ENCODE measurements at places on chromosomes 1 and 21.

GRCh38 chr1:53715478-53715877 lies 23.5 kb downstream of the GLIS1 start:
- no peak for DNase-seq

- DNase-seq, result no peak
These were observed 184.5 kb downstream of the TGFBR3 start for GRCh38 chr1:91701472-91701869.

- no peak for DNase-seq
These were observed 23.8 kb downstream of the FH start for GRCh38 chr1:241495741-241496140.

DNA sequence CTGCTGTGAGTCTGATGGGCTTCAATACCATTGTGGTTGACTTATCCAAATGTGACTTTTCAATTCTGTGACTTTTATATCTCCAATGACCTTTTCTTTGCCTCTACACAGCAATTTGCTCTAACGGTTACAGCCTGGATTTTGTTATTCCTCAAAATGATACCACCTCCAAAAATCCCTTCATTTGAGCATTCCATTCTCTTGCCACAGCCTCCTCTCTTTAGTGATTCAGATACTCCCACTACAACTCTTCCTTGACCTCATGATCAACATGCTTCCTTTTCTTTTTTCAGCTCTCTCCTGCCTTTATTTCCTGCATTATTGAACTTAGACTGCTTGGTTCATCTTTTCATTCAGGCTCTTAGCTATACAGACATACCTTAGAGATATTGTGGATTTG lies 16.6 kb upstream of the IL19 start:
- DNase-seq, result no peak

DNA sequence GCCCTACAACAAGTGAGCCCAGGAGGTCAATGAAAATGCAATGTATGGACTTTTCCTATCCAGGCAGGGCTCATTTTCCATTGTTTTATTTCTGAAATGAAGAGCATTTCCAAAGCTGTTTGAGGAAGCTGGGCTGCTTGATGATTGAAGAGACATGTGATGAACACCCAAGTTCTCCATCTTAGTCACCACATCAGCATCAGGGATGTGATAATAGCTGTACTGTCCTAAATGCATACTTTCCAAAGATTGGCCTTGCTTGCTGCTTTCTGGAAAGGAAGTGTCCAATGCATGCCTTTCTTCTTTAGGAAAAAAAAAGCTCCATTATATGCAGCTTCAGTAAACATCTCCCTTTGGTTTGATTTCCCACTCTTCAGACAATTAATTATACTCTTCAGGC lies 425.9 kb upstream of the RUNX1 start:
- DNase-seq, result no peak

DNA sequence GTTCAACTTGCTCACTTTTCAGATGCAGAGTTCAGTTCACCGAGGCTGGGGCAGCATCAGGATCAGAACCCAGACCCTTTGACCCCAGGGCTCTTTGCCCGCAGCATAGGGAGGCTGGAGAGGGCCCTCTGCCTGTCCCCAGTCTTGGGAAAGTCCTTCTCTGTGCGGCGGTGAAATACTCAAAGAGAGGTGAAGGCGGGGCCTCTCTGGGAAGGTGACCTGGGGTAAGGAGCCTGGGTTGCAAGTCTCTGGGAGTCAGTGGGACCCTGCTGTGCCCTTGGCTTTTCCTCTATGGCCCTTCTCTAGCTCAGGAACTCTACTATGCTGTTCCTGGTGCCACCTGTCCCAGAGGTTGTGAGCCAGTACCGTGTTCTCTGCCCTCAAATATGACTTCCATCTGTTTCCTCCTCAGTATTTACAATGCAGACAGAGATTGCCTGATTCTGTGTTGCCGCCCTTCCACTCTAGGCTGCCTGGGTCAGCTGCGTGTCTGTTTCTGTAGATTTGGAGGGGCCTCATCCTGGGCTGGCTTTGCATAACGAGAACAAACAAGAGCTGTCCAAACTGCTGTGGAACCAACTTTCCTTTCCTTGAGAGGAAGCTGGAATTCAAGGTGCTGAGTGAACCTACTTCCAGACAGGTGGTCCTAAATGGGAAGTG lies 18.7 kb upstream of the ZBTB21 start:
- no peak for DNase-seq

DNA sequence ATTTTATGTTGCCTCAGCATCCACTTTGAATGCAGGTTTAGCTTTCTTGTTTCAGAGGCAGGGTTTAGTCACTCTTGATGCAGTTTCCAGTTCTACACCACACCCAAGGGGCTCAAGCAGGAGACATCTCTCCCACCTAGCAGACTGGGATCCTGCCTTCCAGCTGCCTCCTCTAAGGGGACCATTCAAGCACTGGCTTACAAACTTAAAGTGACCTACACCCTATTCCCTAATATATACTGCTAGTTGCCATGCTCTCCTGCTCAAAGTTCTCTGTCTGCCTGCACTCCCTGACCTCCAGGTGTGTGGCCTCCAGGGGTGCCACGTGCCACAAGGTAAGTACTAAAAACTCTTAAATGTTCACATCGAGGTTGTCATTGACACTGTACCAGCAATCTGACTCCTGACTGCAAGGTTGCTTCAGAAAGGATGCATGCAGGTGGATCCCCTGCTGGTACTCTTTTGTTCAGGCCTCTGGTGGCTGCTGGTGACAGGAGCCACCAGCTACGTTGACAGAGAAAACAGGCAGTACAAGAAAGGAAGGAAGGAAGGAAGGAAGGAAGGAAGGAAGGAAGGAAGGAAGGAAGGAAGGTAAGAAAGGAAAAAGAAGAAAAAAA lies 185.9 kb downstream of the COQ8A start:
- DNase-seq, result no peak

- DNase-seq, result no peak
These were observed 333.8 kb upstream of the ADGRL2 start for GRCh38 chr1:81466961-81467360.

GRCh38 chr1:59026472-59026948 lies 242.7 kb upstream of the JUN start:
- no peak for DNase-seq

GRCh38 chr1:21669258-21670058 lies at the start of gene RAP1GAP:
RAP1GAP (minus strand) TSS chr1:21669357; CDS start chr1:21620032, 49,325 bp downstream.
- no peak for DNase-seq

- DNase-seq, result peak; percentile 61
These were observed 391.6 kb upstream of the VAMP3 start for GRCh38 chr1:7379441-7379971.

DNA sequence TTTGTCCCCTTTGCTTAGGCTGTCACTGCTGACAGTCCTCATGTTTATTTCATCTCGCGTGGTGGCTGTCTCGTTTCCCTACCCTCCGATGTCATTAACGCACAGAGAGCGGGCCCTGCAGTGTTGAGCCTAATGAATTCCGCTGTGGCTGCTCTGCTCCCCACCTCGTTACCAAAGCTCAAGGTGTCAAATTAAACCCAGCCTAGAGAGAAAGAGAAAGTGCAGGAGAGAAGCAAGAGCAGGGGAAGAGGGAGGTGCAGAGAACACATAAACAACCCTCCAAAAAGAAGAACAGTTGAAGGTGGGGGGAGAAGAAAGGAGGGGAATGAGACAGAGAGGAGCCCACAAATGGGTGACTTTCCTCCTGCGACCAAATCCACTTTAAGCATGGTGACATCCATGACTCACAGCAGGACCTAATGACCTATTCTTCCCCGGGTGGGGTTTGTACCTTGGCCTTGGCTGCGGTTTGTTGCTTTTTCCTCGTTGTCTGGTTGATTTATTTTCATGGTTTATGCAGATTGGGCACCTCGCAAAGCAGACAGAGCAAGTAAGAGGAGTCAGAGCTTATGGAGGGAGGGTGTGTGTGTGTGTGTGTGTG lies 92.5 kb downstream of the PBX1 start:
- no peak for DNase-seq

- no peak for DNase-seq
These were observed 80.5 kb downstream of the FAM78B start for GRCh38 chr1:166086113-166086883.

Measured in kidney capillary endothelial cell (primary cell).